ENCODE measurements at places on chromosomes 12 and 14.

GRCh38 chr12:92528586-92528985, 174.2 kb upstream of the PLEKHG7 start:
- no peak overlapping the region for H3K27ac ChIP-seq
- H3K4me3 ChIP-seq: no peak overlapping the region
- no peaks in the 10 kb centered on the region for H3K4me1 ChIP-seq
- DNase-seq: no peak
- no peaks in the 10 kb centered on the region for H3K27me3 ChIP-seq
- H3K36me3 ChIP-seq: no peaks in the 10 kb centered on the region

GRCh38 chr14:93520053-93520607, 89.4 kb downstream of the UNC79 start:
- no peaks in the 10 kb centered on the region for H3K36me3 ChIP-seq
- H3K4me1 ChIP-seq: no peaks in the 10 kb centered on the region
- no peak overlapping the region for H3K27ac ChIP-seq
- no peaks in the 10 kb centered on the region for H3K27me3 ChIP-seq

DNA sequence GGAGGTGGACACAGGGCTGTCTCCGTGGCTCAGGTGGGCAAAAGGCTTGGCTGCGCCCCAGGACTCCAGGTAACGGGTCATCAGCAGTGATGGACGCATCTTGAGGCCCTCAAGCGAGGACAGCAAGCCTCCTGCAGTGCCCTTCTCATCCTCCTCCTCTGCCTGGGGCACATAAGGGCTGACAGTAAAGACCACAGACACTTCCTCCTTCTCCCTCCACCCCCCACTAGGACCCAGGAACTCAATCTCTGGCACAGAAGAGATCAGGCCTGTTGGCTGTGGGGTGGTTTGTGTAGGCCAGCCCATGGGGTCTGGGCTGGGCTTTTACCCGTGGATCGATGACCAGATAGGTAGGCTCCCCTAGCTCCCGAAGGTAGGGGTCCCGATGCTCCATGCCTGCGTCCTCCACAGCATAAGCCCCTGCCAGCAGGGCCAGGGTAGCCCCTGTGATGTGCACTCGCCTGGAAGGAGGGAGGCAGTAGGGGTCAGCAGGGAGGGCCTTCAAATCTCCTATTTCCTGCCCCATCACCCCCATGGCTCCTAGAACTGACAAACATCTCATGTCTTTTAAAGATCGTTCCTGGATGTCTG, 5.7 kb downstream of the ADCY4 start:
- peaks cover 17% of the 10 kb centered on the region for H3K4me1 ChIP-seq
- no peak overlapping the region for H3K4me3 ChIP-seq
- no peak for DNase-seq
- no peaks in the 10 kb centered on the region for H3K27me3 ChIP-seq

GRCh38 chr14:44107156-44107555, 399.9 kb downstream of the FSCB start:
- no peaks in the 10 kb centered on the region for H3K36me3 ChIP-seq
- no peaks in the 10 kb centered on the region for H3K4me1 ChIP-seq
- H3K27me3 ChIP-seq: no peaks in the 10 kb centered on the region
- H3K27ac ChIP-seq: no peak overlapping the region
- no peak overlapping the region for H3K4me3 ChIP-seq

GRCh38 chr14:31660191-31660590, 99.0 kb downstream of the NUBPL start:
- no peaks in the 10 kb centered on the region for H3K36me3 ChIP-seq
- H3K27ac ChIP-seq: no peak overlapping the region
- no peak for DNase-seq
- H3K4me3 ChIP-seq: no peak overlapping the region
- no peaks in the 10 kb centered on the region for H3K4me1 ChIP-seq
- H3K27me3 ChIP-seq: no peaks in the 10 kb centered on the region

- no peak overlapping the region for H3K4me3 ChIP-seq
- no peak for DNase-seq
- H3K27me3 ChIP-seq: no peaks in the 10 kb centered on the region
- H3K27ac ChIP-seq: no peak overlapping the region
Observed at GRCh38 chr14:58701604-58702003, 63.8 kb downstream of the DACT1 start.

All from left lung (tissue), 14 donors.